GM12864 (cell line): ENCODE measurements at places on chromosomes 1 and 21.
A peak's percentile ranks its signal among the peaks of the same experiment; 100 is the strongest.

DNA sequence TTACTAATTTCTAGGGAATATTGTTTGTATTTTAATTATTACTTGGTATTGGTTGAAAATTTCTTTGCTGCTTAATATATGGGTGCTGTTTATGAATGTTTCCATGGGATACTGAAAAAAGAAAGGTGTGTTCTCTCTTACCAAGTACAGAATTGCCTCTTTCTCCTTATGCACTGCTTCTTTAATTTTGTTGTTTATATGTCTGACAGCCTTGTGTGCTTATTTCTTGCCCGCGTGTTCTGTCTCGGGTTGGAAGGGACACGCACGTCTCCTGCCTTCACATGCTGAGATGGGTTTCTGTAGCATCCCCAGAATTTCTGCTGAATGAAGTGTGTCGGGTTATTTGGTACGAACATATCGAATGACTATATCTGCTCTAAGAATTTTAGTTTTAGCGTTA lies 51.1 kb downstream of the AGPAT3 start:
- no peak for DNase-seq

DNA sequence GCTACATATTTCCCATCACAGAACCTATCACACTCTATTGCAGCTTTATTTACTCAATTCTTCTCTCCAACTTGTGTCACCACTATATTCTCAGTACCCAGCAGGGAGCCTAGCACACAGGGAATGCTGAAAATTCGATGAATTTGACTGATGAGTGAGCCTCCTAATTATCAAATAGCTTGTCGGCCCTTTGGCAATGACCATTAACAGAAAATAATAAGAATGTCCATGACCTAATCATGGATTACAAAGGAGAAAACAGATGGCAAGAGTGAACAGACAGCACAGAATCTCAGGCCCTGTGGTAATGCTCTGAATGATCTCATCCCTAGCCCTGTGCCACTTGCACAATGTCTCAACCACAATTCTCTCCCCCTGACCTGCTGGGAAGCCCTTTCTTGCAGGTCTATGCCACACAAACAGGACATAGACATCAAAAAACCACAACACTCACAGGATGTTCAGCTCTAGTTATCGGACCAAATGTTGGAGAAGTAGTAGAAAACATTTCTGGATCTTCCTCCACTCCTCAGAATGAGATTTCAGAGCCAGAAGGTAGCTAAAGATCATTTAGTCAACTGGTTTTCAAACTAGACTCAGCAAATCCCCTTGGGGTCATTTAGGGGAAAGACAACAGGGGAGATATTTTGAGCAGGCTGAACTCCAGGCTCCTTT lies 68.4 kb downstream of the LUZP1 start:
- no peak for DNase-seq

- no peak for DNase-seq
Observed at GRCh38 chr1:14646973-14647372, 48.5 kb downstream of the KAZN start.

DNA sequence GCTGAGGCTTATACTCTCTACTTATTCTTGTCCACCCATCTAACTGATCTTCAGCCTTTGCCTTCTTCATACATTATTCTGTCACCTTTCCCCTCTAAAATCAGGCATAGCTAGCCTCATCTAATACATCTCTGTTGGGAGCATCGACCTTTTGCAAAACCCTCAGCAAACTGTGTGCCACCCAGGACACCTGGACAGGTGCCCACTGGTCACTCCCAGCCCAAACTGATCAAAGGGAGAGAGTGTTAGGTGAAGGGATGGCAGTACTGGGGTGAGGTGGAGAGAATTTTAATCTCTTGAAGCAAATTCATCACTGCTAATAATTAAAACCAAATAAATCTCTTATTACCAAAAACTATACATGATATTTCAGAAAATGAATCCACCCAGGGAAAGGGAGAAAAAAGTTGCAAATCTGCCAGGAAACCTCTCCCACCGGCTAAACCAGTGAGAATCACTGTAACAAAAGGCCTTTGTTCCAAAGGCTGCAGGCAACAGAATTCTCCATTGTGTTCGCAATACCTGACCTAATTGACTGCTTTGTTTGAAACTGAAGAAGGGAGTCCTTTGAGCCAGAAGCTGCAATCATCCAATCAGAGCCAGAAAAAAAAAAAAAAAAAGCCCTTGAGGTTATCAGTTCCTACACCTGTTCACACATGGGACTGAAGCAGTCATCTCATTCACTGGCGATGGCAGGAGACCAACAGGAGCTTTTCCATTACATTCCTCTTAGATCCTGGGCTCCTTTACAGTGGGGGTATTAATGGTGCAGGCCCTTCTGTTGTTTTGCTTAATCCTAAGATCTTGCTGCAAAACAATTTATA lies 172.6 kb downstream of the APP start:
- no peak for DNase-seq

DNA sequence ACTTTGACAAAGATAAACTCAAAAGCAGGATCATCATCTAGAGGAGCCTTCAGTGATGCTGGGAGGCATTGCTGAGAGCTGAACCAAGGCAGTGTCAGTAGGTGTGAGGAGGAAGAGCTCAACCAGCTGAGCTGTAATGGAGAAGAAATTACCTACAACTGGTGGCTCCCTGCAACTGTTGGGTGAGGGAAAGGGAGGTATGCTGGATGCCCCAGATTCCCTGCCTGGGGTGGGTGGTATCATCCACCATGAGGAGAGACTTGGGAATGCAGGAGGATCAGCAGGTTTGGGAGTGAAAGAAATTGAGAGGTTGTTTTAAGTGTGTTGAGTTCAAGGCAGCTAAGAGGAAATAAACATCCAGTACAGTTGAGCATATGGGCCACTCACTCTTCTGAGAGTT lies 199.8 kb downstream of the DNM3 start:
- DNase-seq: no peak

GRCh38 chr1:43250351-43250761 lies 19.4 kb upstream of the TMEM125 start:
- DNase-seq: no peak

GRCh38 chr1:223683586-223684487 lies 18.3 kb upstream of the CAPN8 start:
- DNase-seq: no peak

- DNase-seq: no peak
Observed at GRCh38 chr1:201262963-201263608, 20.2 kb upstream of the PKP1 start.

- DNase-seq: no peak
Observed at GRCh38 chr1:30512914-30513265, 210.5 kb downstream of the MATN1 start.

- DNase-seq: peak; percentile 86
Observed at GRCh38 chr1:246329900-246330299, 177.2 kb downstream of the SMYD3 start.

DNA sequence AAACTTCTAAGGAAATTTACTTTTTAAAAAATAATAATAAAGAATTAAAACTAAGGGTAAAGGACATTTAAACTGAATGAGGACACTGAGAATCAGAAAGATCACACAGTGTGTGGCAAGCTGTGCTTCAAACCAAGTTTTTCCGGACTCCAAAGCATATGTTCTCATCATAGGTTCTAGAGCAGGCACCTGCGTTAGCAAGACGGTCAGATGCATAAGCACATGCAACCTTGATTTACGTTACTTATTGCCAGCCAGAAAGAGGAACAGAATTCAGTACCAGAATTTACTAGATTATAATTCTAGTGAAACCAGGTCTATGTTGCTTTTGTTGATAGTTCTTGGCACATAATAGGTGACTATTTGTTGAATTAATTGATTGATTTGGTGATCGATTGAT lies 6.2 kb upstream of the LBR start:
- DNase-seq: no peak

DNA sequence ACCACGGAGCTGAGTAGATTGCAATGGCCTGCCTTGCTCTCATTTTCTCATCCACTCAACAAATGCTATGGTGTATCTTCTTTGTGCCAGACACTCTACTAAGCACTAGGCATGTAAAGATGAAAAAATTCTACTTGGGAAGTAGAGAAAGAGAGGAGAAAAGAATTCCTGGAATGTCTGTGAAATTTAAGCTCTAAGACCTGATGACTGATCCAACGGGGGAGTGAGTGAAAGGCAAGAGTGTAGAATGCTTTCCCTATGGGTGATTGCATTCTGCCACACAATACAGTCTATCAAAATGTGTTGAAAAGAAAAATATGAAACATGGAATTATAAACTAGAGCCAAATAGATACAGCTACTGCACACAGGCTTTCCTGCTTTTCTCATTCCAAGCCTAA lies 82.3 kb downstream of the CYYR1 start:
- DNase-seq: no peak

DNA sequence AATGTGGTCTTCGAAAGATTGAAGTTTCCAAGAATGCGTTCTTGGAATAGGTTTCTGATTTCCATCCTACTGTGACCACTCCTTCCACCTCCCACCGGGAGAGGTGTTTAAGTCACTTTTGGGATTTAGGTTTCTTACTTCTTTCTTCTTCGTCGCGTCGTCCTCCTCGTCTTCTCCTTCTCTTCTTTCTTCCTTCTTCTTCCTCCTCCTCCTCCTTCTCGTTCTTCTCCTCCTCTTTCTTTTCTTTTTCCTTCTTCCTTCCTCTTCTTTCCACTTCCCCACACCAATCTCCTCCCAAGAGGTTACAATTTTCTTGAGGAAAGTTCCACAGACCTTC lies 2.1 kb downstream of the CACHD1 start:
- DNase-seq: no peak

DNA sequence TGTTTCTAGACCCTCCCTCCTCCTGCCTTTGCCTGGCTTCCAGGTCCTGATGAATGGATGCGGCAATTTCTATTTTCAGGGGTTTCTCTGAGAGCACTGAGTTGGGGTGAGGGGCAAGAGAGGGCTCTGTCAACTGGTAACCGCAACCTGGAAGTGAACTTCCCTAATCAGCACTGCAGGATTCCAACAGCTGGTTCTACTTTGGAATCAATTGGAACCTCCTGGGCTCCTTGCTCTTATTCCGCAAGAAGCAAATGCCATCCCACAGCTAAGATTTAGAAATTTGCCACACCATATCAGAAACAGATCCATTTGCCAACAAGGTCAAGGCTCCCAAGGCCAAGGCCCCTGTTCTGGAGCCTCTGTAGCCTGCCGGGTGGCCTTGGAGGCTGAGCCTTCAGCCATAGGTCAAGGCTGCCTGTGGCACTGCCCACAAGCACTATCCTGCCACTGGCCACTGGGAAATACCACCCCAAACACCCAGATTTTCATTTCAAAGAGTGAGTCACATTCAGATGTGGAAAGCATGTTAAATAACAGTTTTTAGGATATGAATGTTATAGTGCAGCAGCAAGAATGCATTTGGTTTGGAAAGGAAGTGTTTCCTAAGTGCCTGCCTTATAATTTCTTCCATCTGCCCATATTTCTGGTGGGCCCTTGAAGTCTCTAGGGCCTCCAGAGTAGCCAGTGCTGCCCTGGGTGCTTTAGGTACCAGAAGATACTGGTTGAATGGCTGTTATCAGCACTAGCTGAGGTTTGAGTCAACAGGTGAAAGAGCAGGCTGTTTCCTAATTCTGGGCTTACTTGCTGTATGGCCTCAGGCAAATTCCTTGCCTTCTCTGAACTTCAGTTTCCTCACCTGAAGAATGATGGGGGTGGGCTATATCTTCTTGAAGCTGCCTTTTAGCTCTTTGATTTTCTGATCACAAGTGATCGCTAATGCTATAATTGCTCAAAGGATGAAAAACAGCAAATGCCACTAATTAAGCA lies 56.3 kb upstream of the JUN start:
- DNase-seq: no peak

DNA sequence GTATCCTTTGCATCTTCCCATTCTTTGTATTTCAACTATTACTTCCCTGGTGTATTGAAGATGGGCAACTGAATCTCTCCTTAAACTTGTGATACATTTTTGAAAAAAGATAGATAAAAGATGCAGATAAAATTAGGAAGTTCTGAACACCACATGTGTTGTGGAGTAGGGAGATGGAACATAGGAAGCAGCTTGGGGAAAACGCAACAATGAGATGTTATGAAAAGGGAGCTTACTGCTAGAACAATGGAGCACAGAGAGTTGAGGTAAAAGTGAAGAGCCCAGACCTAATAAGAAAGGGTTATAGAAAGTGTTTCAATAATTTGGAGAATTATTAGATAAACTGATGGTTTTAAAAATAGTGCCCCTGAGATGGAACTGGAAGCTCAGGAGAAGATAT lies 20.9 kb downstream of the GNAI3 start:
- no peak for DNase-seq

GRCh38 chr1:36411674-36412648 lies 14.3 kb upstream of the LSM10 start:
- no peak for DNase-seq

DNA sequence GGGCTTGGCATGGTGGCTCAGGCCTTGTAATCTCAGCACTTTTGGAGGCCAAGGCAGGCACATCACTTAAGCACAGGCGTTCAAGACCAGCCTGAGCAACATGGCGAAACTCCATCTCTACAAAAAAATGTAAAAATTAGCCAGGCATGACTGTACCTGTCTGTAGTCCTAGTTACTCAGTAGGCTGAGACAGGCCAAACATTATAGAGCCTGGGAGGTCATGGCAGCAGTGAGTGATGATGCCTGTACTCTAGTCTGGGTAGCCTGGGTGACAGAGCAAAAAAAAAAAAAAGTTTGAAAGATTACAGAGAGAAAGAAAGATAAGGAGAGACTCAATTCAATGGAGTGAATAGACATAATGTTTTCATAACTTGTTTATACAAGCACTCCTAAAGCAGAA lies 556.5 kb upstream of the BRINP3 start:
- DNase-seq: no peak

DNA sequence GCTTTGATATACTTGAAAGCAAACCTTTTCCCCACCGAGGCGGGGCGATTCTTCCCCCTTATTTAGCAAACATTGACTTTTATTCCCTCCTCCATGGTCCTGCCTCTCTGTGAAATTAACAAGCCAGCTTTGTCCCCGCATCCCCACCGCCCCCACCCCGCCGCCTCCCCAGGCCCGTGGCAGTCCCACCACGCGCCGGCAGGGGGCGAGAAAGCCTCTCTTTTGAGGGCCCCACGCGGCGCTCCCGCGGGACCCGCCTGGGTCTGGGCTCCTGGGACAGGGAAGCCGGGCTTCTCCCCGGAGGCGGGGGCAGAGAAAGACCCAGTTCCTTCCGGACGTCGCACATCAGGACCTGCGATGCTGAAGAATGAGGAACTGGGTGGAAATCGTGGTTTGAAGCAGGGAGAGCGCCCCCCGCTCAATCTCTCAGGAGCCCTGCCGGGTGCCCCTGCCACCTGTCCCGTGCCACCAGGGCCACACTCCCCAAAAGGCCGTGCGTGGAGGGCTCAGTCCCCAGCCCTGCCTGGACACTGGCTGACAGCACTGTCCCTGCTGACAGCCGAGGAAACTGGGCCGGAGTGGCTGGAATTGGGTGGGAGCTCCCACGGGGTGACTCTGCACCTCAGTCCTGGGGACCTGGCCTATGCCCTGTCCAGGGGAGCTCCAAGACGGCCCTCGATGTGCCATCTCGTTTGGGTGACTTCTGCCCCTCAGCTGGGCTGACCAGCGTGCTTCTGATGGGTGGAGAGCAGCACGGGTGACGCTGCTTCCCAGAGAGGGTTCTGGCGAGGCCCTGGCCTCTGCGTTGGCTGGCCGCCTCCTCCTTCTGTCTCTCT lies 8.6 kb upstream of the ACTRT2 start:
- DNase-seq: no peak

- peak; percentile 64 for DNase-seq
Observed at GRCh38 chr1:59266180-59266926, 30.5 kb upstream of the FGGY start.

- DNase-seq: no peak
Observed at GRCh38 chr1:116448785-116449385, 75.8 kb downstream of the ATP1A1 start.

GRCh38 chr1:53949023-53949990 lies 3.2 kb downstream of the LRRC42 start:
- DNase-seq: no peak
